ENCODE measurements at places on chromosomes 2 and 18. TPM values are rescaled to one million over a fixed set of nuclear protein-coding genes. Genes with fewer than 3 reads are reported as not detected.

Gene CNDP1
- not detected for total RNA-seq

- peak; percentile 83 for DNase-seq
Measured at GRCh38 chr2:26764078-26764887, at the start of gene SLC35F6. Gene SLC35F6, plus strand, starts transcription at chr2:26764284. Its CDS starts 66 bp downstream, at chr2:26764350.

- DNase-seq: peak; percentile 36
Measured at GRCh38 chr2:45771261-45771660, 119.8 kb downstream of the PRKCE start.

DNA sequence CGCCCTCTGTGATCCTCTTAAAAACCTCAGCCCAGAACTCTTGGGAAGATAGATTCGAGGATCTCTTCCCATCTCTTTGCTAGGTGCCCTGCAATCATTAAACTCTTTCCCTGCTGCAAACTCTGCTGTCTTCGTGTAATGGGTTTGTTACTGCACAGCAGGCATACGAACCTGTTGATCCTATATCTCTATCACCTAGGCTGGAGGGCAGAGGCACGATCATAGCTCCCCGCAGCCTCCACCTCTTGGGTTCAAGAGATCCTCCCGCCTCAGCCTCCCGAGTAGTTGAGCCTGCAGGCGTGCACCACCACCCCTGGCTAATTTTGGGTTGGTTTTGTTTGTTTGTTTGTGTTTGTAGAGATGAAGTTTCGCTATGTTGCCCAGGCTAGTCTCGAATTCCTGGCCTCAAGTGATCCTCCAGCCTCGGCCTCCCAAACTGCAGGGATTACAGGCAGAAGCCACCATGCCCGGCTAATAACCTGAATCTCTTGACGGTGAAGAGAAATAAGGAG is 493 bp upstream of the BBS5 start:
- DNase-seq: no peak

Gene MAP3K20
- 23.9 TPM for total RNA-seq

- DNase-seq: peak; percentile 50
Measured at GRCh38 chr18:4068552-4069158, 386.5 kb downstream of the DLGAP1 start.

Gene RTP5
- not detected for total RNA-seq

Gene NTSR2
- 10.3 TPM for total RNA-seq

GRCh38 chr2:239807568-239807967 is 217.6 kb downstream of the NDUFA10 start:
- no peak for DNase-seq

Gene ZNF521
- 62.4 TPM for total RNA-seq

GRCh38 chr2:24080701-24081100 is 3.9 kb downstream of the TP53I3 start:
- DNase-seq: no peak

Data from adrenal gland (tissue), 19 donors.